ENCODE measurements at places on chromosomes 16 and 17.

GRCh38 chr16:61471737-61472136 is 564.5 kb downstream of the CDH8 start:
- DNase-seq: no peak

- no peak for DNase-seq
Measured at GRCh38 chr17:40486522-40487370, 14.7 kb downstream of the TNS4 start.

DNA sequence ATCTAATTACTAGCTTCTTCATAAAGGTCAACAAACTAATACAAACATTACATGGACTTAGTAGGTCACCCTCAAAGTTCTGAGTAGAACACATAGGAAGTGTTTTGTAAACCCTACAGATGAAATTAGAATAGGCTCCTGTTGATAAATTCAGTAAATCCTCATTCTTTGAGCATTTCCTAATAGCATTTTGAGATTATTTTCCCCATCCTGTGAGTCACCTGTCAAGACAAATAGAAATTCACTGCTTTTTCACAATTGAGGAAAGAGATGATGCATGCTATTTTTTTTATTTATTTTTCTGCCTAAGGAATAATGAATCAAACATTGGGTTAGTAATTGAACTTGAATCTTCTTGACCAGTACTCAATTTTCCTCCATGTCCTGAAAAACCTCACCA is 666.7 kb upstream of the GOT2 start:
- DNase-seq: no peak

DNA sequence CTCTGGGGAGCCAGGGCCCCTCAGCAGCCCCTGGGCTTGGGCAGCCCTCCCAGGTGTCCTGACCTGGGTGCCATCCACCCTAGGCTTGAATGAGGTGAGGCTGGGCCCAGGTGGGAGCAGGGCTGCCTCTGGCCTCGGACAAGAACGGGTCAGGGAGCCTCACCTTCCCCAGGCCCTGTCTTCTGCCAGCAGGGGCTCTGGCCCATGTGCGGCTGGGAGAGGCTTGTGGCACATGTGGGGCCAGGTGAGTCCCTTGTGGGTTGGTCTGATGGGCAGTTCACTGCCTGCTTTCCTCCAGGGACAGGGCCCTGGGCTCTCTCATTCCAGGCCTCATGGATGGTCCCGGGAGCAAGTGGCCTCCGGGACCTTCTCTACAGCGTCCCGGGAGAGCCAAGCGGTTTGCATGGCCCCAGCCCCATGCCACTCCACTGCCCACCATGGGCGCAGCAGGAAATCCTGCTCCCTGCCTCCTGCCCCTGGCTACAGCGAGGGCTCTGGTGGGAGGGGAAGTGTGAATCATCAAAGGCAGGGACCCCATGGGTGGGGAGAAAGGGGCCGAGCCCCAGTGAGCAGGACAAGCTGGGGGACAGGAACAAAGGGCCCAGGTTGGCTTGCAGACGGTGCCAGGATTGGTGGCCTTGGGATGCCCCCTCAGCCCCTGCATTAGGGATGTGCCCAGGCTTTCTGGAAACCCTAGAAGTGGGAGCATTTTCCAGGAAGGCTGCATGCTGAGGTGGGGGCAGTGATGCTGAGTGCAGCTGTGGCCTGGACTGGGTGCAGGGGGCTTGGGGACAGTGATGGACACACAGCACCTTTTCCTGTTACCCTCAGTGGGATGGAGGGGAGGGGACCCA is 12.2 kb downstream of the VASN start:
- DNase-seq: no peak

DNA sequence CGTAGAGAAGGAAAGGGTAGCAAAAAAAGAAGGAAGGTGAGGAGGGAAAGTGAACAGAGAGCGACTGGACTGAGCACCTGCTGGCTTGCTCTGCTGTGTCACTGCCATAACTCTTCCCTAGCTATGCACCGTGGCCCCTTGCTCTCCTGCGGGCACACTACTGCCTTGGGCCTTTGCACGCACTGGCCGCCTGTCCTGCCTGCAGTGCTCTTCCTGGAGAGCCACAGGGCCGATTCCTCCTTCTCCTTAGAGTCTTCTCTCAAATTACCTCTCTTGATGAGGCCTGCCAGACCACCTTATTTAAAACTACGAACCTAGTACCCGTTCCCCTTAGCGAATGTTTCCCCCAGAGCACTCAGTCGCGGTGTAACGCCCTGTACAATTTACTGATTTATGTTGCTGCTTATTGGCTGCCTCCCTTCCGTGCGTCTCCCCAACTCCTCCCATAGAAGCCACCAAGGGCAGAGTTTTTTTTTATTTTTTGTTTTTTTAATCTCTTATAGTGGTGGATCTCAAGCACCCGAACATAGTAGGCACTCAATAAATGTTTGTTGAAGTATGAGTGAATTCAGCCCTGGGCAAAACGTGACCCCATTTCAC is 70.3 kb downstream of the RAI1 start:
- DNase-seq: peak; percentile 32

GRCh38 chr16:3283543-3284447 is 504 bp downstream of the ZNF263 start:
- DNase-seq: no peak

- DNase-seq: no peak
Measured at GRCh38 chr17:37039269-37039668, 90.5 kb downstream of the AATF start.

DNA sequence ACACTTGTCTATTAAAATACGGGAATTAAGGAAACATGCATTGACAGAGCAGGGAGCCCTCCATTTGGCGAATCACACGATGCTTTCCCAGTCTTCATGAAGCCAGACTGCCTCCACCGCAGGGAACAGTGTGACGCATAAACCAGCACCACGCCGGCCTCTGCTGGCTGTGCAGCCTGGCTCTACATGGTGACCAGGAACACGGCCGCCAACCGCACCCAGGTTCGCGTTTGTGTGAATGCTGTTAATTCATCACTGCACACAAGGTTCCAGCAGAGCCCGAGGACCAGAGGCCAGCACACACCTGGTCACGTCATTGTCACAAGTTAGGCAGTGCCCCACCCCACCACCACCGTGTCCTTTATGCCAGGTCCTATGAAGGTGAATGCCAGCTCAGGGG is 26.7 kb downstream of the TMEM204 start:
- DNase-seq: no peak

DNA sequence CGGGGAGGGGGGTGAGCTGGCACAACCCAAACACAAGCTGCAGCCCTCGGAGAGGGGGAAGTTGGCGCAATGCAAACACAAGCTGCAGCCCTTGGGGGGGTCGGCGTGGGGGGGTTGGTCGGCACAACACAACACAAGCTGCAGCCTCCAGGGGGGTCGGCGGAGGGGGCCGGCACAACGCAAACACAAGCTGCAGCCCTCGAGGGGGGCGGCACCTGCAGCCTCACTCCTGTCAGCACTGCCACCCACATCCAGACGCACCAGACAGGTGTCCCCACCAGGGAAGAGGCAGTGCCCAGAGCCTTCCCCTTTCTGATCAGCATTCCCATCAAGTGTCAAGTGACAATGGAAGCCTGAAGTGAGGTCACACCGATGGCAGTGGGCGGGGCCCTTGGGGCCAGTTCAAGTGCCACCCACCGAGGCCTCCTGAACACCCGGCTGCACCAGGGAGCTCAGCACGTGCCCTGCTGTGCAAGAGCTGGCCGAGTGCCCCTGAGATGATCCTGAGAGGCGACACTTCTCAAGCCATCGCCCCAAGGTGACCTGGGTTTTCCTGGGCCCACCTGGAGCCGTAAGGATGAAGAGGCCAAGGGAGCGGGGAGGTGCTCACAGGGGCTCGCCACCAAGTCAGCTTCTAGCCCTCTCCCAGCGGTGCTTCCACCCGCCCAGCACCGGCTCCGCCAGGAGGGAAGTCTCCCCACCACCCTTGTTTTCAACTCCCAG is 59.3 kb downstream of the KLHDC4 start:
- DNase-seq: no peak

DNA sequence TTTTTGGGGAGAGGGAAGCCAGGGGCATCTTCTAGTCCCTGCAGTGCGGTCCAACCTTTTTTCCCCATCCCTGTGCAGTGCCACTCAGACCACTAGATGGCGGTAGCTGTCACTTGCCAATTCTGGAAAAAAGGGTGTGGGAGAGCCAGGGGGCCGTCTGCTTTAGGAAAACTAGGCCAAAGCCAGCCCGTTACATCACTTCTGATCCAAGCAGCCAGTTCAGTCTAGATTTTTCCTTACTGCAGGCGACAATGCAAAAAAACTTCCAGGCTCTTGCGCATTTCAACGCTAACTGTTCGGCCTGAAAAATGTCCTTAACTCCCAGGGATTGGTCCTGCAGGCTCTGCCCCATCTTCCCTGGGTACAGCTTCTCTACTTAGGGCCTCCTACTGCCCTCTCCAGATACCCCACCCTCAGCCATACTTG is 69.2 kb upstream of the CES5A start:
- DNase-seq: peak; percentile 60

DNA sequence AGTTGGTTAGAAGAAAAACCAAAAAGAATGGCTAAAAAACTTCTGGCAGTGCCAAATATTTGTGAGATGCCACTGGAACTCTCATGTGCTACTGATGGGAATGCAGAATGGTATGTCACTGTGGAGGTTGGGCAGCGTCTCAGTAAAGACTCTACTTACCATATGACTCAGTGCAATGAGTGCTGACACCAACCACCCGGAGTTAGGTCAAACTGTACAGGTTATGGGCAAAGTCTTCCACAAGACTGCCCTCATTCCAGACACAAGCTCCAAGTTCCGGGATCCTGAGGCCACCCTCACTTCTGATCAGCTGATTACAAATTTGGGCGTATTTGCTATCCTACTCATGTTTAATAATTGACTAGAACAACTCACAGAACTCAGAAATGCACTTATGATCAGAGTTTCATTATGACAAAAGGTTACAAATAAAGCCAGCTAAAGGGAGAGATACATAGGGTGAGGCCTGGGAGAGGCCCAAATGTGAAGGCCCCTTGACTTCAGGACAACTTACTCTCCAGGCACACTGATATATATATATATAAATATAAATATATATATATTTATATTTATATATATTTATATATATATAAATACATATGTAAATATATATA is 114.9 kb downstream of the TRIM37 start:
- peak; percentile 9 for DNase-seq

- peak; percentile 57 for DNase-seq
Measured at GRCh38 chr17:32659419-32659842, 172.6 kb downstream of the CDK5R1 start.

- DNase-seq: peak; percentile 92
Measured at GRCh38 chr16:80540516-80541305, at the start of gene DYNLRB2. Gene DYNLRB2, plus strand, starts transcription at chr16:80540993. Its CDS starts 84 bp downstream, at chr16:80541077.

DNA sequence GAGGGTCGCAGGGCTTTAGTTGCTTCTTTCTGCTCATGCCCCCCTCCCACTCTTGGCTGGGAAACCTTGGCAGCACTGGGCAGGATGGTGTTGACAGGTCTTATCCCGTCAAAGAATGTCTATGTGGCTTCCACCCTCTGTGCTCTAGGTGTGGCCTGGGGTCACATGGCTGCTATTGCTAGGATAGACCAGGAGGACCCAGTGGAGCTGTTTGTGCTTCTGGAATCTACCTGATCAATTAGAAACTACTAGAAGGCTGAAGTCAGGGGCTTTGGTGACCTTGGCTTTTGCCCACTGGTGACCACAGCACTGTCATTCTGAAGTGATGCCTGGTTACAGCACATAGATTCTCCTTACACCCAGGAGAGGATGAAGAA is 105.8 kb downstream of the CMIP start:
- DNase-seq: no peak

- DNase-seq: no peak
Measured at GRCh38 chr16:35177851-35178250, 1718.4 kb downstream of the TP53TG3F start.
